ENCODE measurements at places on chromosomes 11 and 22. TPM values are rescaled to one million over a fixed set of nuclear protein-coding genes. Genes with fewer than 3 reads are reported as not detected.
A peak's percentile ranks its signal among the peaks of the same experiment; 100 is the strongest.

BLID gene
- total RNA-seq = 0.36 TPM

- H3K4me3 ChIP-seq = no peak overlapping the region
- DNase-seq = peak; percentile 61
- H3K4me1 ChIP-seq = no peaks in the 10 kb centered on the region
- no peak overlapping the region for H3K27ac ChIP-seq
- no peaks in the 10 kb centered on the region for H3K36me3 ChIP-seq
These were observed 65.0 kb downstream of the SFI1 start for GRCh38 chr22:31561238-31561887.

DNA sequence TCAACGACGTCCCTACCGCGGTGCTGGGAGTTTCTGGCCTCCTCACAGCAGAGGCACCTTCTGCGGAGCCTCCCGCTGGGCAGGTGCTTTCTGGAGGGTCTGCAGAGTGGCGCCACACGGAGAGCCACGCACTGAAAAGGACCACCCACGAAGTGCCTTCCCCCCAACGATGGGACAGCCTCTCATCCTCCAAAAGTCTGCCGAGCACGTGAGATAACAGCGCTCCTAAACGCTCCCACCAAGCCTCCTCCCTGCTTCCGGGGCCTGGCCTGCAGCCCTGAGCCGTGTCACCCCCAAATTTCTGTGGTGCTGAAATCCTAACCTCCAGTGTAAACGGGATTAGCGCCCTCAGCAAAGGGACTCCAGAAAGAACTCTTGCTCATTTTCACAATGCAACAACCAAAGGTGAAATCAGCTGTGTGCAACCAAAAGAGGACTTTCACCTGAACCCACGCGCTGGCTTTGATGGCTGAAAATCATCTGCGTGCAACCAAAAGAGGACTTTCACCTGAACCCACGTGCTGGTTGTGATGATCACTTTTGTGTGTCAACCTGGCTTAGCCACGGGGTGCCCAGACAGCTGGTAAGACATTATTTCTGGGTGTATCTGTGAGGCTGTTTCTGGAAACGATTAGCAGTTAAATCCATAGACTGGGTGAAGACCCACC lies 924.6 kb downstream of the BRD1 start:
- peaks cover 51% of the 10 kb centered on the region for H3K27me3 ChIP-seq
- H3K27ac ChIP-seq = no peak overlapping the region
- DNase-seq = no peak
- no peaks in the 10 kb centered on the region for H3K4me1 ChIP-seq

DNA sequence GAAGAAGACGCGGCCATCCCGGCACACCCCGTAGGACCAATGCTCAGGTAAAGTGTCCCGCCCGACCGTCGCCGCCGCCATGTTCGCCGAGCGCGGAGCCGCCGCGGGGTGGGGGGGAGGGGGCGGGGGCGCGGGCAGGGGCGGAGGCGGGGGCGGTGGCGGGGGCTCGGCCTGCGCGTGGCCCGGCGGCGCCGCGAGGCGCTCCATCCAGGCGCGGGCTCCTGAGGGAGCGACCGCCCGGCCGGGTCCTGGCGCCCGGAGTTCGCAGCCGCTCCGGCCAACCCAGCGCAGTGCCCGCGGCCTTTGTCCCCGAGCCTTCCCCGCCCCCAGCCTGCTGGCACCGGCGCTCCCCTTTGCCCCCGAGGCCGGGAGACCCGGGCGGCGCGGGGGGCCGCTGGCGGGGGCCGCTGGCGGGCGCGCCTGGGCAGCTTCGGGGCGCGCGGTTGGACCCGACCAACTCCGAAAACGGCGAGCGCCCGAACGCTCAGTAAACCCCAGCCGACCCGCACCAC lies at the start of gene PLEKHA7:
Gene PLEKHA7, minus strand, starts transcription at position 94 of the 512 bp plus-strand sequence. Its CDS starts 13 bp downstream, at position 81.
- DNase-seq = no peak
- peaks cover 20% of the 10 kb centered on the region for H3K4me1 ChIP-seq
- H3K27me3 ChIP-seq = peaks cover 21% of the 10 kb centered on the region
- H3K36me3 ChIP-seq = no peaks in the 10 kb centered on the region
- H3K27ac ChIP-seq = peak within 1 kb of the TSS; percentile 60
- peak within 1 kb of the TSS; percentile 87 for H3K4me3 ChIP-seq

Measured in left ventricle myocardium inferior (tissue), 1 donor.